ENCODE measurements at places on chromosomes 6 and 20. TPM values are rescaled to one million over a fixed set of nuclear protein-coding genes. Genes with fewer than 3 reads are reported as not detected.

The TRIM15 gene
- total RNA-seq, result not detected

The C6orf118 gene
- total RNA-seq, result 0.15 TPM

The NR2E1 gene
- total RNA-seq, result 0.03 TPM

The NEURL2 gene
- total RNA-seq, result 1.5 TPM

The EGFL8 gene
- total RNA-seq, result 2.2 TPM

The FAM83C gene
- total RNA-seq, result 0.05 TPM

The HCRTR2 gene
- not detected for total RNA-seq

The FIG4 gene
- 4.8 TPM for total RNA-seq

The LGSN gene
- total RNA-seq, result 3.8 TPM

The FYN gene
- 4.9 TPM for total RNA-seq

The SYNDIG1 gene
- total RNA-seq, result 2.7 TPM

The FAM184A gene
- total RNA-seq, result 0.07 TPM

The SIRPB1 gene
- 0.90 TPM for total RNA-seq

The F13A1 gene
- total RNA-seq, result not detected

The NRN1 gene
- 0.50 TPM for total RNA-seq

The BPIFB1 gene
- total RNA-seq, result not detected

The BCAS4 gene
- total RNA-seq, result 28.7 TPM

The RAB32 gene
- total RNA-seq, result 46.2 TPM

The OR12D3 gene
- not detected for total RNA-seq

The C6orf15 gene
- total RNA-seq, result not detected

The CRISP3 gene
- total RNA-seq, result not detected

The RIMS1 gene
- total RNA-seq, result not detected

The HLA-DQB1 gene
- not detected for total RNA-seq

The PPP1R16B gene
- 0.27 TPM for total RNA-seq

The FRS3 gene
- total RNA-seq, result 2.5 TPM

The DUSP15 gene
- total RNA-seq, result 0.95 TPM

The BMP6 gene
- 20.4 TPM for total RNA-seq

The ETV7 gene
- total RNA-seq, result 0.09 TPM

The KCNB1 gene
- total RNA-seq, result 0.51 TPM

The CYP24A1 gene
- 430 TPM for total RNA-seq

The DNMT3B gene
- 4.2 TPM for total RNA-seq

The BEND6 gene
- 0.88 TPM for total RNA-seq

The TP53RK gene
- 13.6 TPM for total RNA-seq

The SLC22A16 gene
- total RNA-seq, result not detected
